Activated T-helper 1 cell treated with Interleukin-2 at 50 U/mL for 16 hours (primary cell): ENCODE measurements at places on chromosomes 4 and X.

GRCh38 chr4:183399126-183399522 is 45.3 kb upstream of the CDKN2AIP start:
- DNase-seq: no peak

GRCh38 chr4:139629436-139630125 is 36.0 kb upstream of the MGST2 start:
- DNase-seq: no peak

DNA sequence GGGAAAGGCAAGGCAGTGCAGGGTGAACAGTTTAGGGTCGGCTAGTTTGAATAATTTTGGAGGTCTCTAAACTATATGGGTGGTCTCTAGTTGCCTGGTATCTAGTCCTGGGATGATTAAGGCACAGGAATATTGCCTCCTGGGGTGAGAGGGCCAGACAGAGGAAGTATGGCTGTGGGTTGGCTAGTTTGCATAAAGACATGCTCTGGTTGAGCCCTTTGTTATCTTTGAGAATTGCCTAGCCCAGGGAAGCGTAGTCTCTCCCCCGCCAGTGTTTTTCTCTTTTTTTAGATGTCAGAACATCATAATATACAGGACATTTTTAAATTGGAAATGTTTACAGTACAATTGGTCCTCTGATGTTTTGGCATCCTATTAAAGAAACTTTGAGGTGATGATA is 163.5 kb downstream of the PWWP3B start:
- no peak for DNase-seq

GRCh38 chrX:13401724-13402123 is 81.9 kb upstream of the ATXN3L start:
- DNase-seq: no peak

- no peak for DNase-seq
These were observed 499.7 kb upstream of the POU3F4 start for GRCh38 chrX:83008415-83008814.

- DNase-seq: no peak
These were observed 242.3 kb upstream of the GRIA3 start for GRCh38 chrX:122941806-122942205.

- no peak for DNase-seq
These were observed 5.1 kb upstream of the LIMCH1 start for GRCh38 chr4:41532882-41533281.

DNA sequence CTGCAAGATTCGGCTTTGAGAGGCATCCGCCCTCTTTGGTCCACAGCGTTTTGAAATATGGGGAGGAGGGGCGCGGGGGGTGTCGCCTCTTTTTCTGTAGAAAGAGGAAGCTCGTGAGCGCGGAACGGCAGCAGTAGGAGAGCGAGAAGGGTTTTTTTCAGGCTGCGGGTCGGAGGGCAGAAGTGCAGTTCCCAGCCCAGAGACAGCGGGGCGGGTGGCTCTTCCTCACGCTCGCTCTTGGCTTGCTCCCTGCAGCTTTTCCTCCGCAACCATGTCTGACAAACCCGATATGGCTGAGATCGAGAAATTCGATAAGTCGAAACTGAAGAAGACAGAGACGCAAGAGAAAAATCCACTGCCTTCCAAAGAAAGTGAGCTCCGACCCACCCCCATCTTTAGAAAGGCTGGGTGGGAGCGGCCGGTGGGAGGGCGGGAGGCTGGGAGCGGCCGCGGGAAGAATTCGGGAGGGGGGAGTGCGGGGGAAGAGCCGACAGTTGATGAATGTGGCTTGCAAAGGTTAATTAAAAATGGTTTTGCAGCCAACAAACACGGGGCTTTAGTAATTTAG is 1.2 kb downstream of the TMSB4X start:
- no peak for DNase-seq

- no peak for DNase-seq
These were observed 76.6 kb downstream of the HTRA3 start for GRCh38 chr4:8345946-8346814.

GRCh38 chrX:39750256-39750790 is 347.4 kb downstream of the BCOR start:
- DNase-seq: no peak

DNA sequence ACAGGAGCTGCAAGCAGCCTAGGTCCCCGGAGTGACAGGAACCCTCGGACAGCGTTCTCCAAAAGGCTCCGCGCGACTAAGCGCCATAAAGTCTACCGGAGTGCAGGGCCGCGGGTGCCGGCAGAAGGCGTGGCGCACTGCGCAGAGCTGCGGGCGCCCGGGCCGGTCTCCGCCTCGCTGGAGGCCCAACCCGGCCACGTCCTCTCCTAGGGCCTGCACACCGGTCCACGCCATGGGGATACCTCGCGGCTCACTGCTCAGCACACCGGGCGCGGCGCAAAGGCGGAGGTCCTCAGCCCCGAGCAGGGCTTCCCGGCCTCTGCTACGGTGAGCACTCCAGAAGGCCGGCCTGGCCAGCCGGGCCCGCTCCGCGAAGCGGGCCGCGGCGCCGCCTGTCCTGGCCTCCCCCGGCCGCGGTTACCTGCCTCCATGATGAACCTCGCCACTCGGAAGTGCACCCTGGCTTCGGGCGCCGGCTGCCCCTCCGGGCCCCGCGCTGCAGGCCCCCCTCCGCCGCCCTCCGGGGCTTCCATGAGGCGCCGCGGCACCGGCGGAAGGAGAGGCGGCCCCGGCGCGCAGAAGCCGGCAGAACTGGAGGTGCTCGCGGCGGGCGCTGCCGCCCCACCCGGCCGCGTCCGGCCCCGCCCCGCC is at the start of gene CCNQ:
CCNQ (minus strand) TSS at position 599 of the 651 bp plus-strand sequence; CDS start at position 533, 66 bp downstream.
- DNase-seq: no peak

- no peak for DNase-seq
These were observed 27.4 kb upstream of the CLDN24 start for GRCh38 chr4:183349673-183350072.

DNA sequence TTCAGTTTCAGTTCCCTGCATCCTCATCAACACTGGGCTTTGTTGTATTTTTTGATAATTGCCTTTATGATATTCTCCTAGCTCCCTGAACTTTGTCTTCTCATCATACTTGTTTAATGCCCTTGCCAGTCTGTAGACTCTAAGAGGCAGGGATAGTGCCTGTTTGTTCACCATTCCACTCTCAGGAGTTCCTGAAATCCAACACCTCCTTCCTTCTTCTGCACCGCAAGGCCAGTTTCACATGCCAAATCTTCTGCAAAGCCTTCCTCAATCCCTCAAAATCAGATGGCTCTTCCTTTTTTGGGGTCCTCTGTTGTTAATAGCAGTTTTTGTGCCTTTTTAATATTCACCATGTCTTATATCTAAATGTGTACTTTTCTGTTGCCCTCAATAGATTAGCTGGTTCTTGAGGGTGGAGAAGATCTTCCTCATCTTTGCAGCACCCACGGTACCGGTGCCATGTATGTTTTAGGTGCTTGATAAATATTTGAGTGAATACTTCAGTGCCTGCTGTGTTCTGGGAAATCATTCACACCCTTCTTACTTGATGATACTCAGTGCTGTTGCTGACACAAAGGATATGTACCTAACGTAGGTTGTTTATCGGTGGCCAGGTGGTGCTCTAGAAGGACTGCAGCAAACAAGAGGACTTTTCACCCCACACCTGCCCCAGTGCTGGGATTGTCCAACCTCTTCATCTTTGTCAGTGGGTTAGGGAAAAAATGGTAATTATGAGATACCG is 85.3 kb upstream of the LIMCH1 start:
- DNase-seq: no peak

- no peak for DNase-seq
These were observed 48.3 kb upstream of the WDR1 start for GRCh38 chr4:10164877-10165283.

DNA sequence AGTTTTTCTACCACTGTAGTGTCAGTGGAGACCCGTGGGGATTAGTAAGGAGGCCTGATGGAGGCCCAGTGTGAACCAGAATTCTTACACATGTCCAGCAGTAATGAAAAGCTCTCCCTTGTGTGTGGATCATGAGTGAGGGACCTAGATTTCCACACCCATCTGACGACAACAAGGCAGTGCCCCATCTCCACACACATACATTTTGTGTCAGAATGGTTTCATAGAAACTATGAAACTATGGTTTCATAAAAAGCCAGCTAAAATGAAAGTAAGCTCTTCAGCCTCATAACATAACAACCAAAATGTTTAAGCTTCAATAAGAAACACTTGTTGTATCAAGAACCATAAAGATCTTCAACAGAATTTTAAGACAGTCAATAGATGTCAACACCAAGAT is 884.5 kb upstream of the ADGRL3 start:
- DNase-seq: no peak

DNA sequence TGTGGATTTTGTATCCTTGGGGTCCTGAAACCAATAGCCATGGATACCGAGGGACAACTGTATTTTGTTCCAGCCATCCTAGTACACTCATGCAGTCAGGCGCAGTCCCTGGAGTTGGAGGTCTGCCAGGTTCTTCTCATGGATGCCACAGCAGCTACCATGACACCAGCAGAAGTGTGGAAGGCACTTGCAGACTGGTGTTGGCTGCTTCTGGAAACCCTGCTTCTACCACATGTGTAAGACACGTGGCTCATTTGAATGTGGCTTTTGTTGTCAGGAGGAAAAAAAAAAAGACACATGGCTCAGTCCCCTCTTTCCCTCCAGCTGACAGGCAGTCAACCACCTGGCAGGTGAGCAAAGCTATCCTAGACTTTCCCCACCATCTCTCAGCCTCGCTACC is 19.4 kb downstream of the DRD5 start:
- DNase-seq: no peak

GRCh38 chr4:183814461-183814860 is 90.6 kb upstream of the STOX2 start:
- DNase-seq: no peak

GRCh38 chr4:141283152-141283551 is 62.5 kb downstream of the ZNF330 start:
- DNase-seq: no peak

GRCh38 chrX:45323387-45323786 is 122.7 kb upstream of the DIPK2B start:
- DNase-seq: no peak

- no peak for DNase-seq
These were observed 203.2 kb downstream of the PTTG2 start for GRCh38 chr4:38163216-38164006.

DNA sequence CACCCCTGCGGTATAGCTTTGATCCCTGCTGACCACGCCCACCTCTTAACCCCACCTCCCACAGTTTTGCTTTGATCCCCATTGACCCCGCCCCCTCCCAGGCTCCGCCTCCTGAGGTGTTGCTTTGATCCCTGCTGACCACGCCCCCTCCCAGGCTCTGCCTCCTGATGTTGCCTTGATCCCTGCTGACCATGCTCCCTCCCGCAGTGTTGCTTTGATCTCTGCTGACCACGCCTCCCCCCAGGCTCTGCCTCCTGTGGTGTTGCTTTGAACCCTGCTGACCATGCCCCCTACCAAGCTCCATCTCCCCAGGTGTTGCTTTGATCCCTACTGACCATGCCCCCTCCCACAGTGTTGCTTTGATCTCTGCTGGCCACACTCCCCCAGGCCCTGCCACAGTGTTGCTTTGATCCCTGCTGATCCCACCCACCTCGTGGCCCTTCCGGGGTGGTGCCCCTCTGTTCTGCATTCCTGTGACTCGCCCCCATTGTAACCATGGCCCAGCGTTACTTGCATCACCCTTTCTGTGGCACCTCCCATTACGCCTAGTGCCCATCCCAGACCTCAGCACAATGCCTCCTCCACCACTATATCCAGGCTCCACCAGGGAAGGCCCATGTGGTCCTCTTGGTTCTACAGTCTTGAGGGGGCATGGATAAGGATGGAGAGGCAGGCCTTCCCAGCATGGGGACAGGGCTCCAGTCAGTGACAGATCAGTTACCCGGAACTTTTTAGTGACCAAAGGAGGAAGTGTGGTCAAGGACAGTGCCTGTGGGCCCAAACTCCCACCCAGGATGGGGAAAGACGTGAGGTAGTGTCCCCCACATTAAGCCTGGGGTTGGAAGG is 70.8 kb downstream of the ADRA2C start:
- no peak for DNase-seq

GRCh38 chrX:65034668-65035445 is 58.6 kb upstream of the ZC4H2 start:
- DNase-seq: peak; percentile 74

- DNase-seq: peak; percentile 49
These were observed 16.0 kb upstream of the UVSSA start for GRCh38 chr4:1330761-1331590.
